NCI-H526 (cell line): ENCODE measurements at places on chromosomes 13 and 19.

- DNase-seq, result no peak
These were observed 29.1 kb downstream of the SIGLEC5 start for GRCh38 chr19:51600940-51601580.

GRCh38 chr19:31952693-31953092 lies 392.7 kb upstream of the ZNF507 start:
- DNase-seq, result no peak

DNA sequence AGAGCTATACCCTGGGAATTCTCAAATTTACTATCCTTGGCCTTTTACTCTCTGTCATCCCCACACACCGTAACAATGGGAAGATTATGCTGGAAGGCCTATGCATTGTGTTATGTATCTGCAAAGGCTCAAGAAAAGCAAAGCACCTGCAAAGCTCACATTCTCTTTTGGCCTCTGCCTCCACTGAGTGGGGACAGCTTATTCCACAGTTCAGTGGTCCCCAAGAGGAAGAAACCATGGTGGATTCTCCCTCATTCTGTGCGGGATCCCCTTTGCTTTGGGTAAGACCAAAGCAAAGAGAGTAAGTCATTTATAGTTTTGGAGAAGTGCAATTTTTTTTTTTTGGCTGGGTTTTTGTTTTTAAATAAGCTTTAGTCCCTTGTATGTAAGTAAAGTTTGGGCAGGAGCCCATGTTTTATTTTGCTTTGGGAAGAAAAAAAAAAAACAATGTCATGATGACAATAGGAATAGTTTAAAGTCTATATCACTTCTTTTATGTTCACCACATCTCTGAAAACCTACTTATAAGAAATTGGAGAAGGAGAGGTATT lies 530.6 kb downstream of the FGF9 start:
- DNase-seq, result no peak

DNA sequence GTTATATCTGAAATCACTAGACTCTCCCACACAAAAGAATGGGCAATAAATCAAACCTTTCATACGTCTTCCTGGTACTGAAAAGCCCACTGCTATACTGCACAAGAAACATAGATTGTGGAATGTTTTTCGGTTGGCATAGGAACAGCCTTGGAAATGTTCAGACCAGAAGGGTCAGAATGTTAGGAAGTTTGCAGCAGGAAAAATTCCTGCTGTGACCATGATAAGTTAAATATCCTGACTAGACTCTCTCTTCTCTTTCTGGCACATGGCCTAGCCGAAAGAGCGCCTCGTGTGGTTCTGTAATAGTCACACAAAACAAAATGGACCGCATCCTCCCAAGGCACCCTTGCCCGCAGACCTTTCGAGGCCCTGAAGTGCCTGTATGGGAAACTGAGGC lies 427.2 kb downstream of the COG6 start:
- DNase-seq, result no peak

DNA sequence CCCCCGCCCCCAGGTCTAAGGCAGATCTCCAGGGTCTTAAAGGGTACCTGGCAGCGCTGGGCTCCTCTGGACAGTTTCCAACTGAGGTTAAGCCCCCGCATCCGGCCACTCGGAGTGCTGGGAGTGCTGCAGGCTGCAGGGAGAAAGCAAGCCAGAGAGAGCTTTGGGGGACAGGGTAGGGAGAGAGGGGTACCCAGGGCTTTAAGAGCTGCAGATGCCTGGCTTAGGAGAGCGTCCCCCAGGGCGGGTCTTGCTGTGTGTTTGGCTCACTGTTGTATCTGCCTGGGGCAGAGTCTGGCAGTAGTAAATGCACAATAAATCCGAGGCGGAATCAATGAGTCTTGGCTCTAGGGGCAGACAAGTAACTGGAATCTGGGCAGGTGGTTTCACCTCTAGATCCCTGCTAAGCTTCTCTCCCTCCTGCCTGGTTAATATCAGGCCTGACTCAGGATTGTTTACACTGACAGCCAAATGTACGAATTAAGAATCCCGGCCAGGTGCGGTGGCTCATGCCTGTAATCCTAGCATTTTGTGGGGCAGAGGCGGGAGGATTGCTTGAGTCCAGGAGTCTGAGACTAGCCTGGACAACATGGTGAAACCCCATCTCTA lies 798 bp upstream of the COX6B2 start:
- no peak for DNase-seq

GRCh38 chr19:5006821-5007220 lies 37.9 kb downstream of the KDM4B start:
- no peak for DNase-seq
